ENCODE measurements at places on chromosomes 13 and 19.

DNA sequence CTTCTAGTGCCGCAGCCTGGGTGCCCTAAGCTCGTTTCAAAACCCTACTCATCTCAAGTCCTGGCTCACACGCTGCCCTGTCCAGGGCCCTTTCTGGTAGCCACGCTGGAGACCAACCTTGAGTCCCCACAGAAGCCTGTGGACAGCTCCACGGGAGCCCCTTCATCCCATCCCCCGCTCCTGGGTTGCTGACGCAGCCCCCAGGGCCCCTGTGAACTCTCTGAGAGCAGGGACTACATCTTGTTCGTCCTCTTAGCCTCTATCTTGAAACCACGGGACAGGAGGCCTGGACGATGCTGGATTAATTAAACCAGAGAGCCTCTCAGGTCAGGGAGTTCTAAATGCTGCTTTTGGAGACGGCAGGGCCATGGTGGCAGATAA lies 7.4 kb downstream of the MLLT1 start:
- no peak for DNase-seq

- DNase-seq: no peak
These were observed 105.9 kb upstream of the GJB6 start for GRCh38 chr13:20337884-20338551.

DNA sequence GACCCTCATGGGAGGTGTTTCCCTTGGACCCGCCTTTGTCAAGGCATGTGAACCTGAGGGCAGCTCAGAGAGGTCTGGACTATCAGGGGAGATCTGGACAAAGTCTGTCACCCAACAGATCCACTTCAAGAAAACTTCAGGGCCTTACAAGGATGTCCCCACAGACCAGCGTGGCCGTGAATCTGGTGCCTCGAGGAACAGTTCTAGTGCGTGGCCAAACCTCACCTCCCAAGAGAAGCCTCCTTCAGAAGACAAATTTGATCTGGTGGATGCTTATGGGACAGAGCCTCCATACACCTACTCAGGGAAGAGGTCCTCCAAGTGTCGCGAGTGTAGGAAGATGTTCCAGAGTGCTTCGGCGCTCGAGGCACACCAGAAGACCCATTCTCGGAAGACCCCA lies 11.5 kb downstream of the ZSCAN22 start:
- DNase-seq: no peak

DNA sequence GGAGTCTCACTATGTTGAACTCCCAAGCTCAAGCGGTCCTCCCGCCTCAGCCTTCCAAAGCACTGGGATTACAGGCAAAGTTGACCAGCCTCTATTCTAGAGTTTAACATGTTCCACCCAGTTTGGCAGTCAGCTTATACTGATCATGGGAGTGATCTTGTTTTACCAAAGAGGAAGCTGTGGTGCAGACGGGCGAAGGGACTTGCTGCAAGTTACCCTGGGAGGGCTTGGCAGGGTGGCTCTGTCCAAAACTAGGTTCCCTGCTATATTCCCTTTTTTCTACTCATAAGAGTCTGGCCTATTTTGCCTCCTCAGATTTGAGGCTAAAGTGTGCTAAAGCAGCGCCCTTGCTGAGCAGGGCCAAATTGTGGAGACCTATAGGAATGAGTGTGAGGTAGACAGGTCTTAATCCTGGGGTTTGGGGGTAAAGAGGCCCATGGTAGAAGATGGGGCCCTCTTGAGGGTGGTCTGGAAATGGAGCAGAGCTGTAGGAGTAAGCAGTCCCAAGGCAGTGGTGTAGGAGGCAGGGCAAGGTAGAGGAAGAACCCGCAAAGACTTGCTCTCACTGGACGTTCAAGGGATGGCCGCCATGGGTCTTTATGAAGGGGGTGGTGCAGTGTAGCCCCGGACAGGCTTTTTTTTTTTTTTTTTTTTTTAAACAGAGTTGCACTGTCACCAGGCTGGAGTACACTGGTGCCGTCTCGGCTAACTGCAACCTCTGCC lies 3.3 kb downstream of the RPS19 start:
- DNase-seq: no peak

- DNase-seq: no peak
These were observed 107.8 kb downstream of the ELF1 start for GRCh38 chr13:40911341-40911740.

GRCh38 chr19:54209058-54209810 lies 8.6 kb downstream of the RPS9 start:
- peak; percentile 40 for DNase-seq

DNA sequence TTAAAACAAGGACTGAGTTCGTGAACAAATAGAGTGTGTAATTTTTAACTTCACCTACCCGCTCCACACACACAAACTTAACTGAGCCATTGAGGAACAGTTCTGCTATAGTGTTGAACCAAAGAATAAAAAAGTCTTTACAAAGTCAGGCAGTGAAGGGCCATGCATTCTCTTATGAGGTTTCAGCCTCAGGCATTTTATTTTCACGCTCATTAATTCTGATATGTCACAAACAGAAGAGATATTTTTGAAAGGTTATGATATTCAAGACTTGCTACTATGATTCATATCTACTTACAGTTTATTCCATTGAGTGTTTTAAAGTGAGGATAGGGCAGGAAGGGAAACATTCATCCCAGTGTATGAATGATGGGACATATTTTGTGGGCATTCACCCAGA lies 282.2 kb downstream of the SLITRK5 start:
- no peak for DNase-seq

- DNase-seq: peak; percentile 20
These were observed 641 bp upstream of the SOX21 start for GRCh38 chr13:94712812-94713560.

All from stimulated activated CD4-positive, alpha-beta T cell treated with anti-CD3 and anti-CD28 coated beads, Interleukin-2, amount 100 ng/mL, for 24 hours (primary cell).